ENCODE measurements at places on chromosomes 7 and 10. TPM values are rescaled to one million over a fixed set of nuclear protein-coding genes. Genes with fewer than 3 reads are reported as not detected.

DNA sequence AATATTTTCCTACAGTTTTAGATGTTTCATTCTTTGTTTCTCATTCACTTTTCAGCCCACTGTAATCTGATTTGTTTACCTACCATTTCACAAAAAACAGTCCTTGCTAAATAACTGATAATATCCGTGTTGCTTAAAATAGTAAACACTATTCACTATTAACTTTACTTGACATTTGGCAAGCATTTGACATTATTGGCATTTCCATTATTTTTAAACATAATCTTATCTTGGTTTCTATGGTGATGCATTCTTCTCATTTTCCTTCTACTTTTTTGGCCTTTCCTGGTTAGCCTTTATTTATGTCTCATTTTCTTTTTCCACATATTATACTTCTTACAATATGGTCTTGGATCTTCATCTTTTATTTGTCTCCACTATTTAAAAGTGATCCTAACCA lies 715.3 kb downstream of the DNAJB9 start:
- H3K4me3 ChIP-seq: no peak overlapping the region
- DNase-seq: no peak
- no peak overlapping the region for H3K27ac ChIP-seq
- H3K4me1 ChIP-seq: no peaks in the 10 kb centered on the region

GRCh38 chr7:116953372-116953905 lies at the start of gene ST7:
Gene ST7 (plus strand): TSS chr7:116953501. CDS start chr7:116953541, 40 bp downstream.
- no peaks in the 10 kb centered on the region for H3K36me3 ChIP-seq
- peaks cover 27% of the 10 kb centered on the region for H3K4me1 ChIP-seq
- H3K27me3 ChIP-seq: no peaks in the 10 kb centered on the region

- no peak for DNase-seq
- H3K36me3 ChIP-seq: no peaks in the 10 kb centered on the region
- no peaks in the 10 kb centered on the region for H3K4me1 ChIP-seq
- no peaks in the 10 kb centered on the region for H3K27me3 ChIP-seq
These were observed 34.4 kb upstream of the SVIL start for GRCh38 chr10:29669149-29669548.

Gene CPA1
- 3.9 TPM for total RNA-seq

Gene FAM25G
- total RNA-seq: 3.9 TPM

- no peak overlapping the region for H3K4me3 ChIP-seq
- H3K27ac ChIP-seq: no peak overlapping the region
- H3K36me3 ChIP-seq: no peaks in the 10 kb centered on the region
- H3K4me1 ChIP-seq: no peaks in the 10 kb centered on the region
These were observed 17.4 kb upstream of the INMT start for GRCh38 chr7:30734497-30734896.

Gene LRRD1
- 14.8 TPM for total RNA-seq

Gene MMD2
- 32.0 TPM for total RNA-seq

Gene HOXA11
- 0.25 TPM for total RNA-seq

DNA sequence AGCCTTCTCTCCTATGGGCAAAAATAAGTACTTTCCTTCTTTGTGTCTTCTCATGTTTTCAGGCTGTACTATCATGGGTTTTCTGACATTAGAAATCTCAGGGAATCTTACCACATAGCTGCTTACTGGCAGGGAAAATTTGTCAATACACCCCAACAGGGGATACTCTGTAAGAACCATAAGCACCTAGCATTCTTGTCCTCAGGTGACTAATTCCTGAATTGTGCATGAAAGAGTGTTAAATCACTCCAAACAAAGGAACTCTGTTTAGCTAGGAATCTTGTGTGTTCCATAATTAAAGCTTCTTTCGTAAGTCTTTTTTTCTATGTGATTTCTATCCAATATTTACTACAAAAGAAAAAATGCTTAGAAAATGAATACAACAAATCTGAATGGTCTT lies 206.7 kb upstream of the POT1 start:
- H3K27me3 ChIP-seq: no peaks in the 10 kb centered on the region
- no peaks in the 10 kb centered on the region for H3K36me3 ChIP-seq
- H3K27ac ChIP-seq: no peak overlapping the region
- DNase-seq: no peak
- no peak overlapping the region for H3K4me3 ChIP-seq

GRCh38 chr7:40680657-40681056 lies 545.9 kb downstream of the SUGCT start:
- H3K27me3 ChIP-seq: no peaks in the 10 kb centered on the region
- no peak overlapping the region for H3K27ac ChIP-seq
- H3K36me3 ChIP-seq: no peaks in the 10 kb centered on the region
- no peaks in the 10 kb centered on the region for H3K4me1 ChIP-seq
- no peak overlapping the region for H3K4me3 ChIP-seq
